ENCODE measurements at places on chromosomes 4 and X. TPM values are rescaled to one million over a fixed set of nuclear protein-coding genes. Genes with fewer than 3 reads are reported as not detected.

DNA sequence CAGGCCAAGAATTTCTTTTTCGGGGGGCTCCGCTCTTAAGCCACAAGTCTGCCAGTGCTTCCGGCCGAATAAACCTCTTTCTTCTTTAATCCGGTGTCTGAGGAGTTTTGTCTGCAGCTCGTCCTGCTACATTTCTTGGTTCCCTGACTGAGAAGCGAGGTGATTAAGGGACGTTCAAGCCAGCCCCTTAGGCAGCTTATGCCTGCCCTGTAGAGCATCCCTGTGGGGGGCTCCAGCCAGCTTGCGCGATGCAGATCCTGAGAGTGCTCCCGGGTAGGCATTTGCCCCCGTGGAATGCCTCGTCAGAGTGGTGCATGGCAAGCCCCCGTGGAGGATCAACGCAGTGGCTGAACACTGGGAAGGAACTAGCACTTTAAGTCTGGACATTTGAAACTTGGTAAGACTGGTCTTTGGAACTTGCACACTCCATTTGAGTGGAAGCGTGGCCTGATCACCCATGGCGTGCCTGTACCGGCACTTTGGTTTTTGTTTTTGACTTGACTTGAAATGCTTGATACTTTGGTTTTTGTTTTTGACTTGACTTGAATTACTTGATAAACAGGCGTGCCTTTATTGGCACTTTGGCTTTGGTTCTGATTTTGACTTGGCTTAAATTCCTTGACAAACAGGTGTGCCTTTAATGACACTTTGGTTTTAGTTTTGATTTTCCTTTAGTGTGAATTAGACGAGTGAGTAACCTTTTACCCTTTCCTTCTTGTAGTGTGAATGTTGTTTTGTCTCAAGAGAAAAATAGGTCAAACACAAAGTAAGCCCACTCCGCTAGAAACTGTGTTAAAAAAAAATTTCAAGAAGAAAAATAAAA lies 6.1 kb downstream of the ACOX3 start:
- DNase-seq = no peak

DNA sequence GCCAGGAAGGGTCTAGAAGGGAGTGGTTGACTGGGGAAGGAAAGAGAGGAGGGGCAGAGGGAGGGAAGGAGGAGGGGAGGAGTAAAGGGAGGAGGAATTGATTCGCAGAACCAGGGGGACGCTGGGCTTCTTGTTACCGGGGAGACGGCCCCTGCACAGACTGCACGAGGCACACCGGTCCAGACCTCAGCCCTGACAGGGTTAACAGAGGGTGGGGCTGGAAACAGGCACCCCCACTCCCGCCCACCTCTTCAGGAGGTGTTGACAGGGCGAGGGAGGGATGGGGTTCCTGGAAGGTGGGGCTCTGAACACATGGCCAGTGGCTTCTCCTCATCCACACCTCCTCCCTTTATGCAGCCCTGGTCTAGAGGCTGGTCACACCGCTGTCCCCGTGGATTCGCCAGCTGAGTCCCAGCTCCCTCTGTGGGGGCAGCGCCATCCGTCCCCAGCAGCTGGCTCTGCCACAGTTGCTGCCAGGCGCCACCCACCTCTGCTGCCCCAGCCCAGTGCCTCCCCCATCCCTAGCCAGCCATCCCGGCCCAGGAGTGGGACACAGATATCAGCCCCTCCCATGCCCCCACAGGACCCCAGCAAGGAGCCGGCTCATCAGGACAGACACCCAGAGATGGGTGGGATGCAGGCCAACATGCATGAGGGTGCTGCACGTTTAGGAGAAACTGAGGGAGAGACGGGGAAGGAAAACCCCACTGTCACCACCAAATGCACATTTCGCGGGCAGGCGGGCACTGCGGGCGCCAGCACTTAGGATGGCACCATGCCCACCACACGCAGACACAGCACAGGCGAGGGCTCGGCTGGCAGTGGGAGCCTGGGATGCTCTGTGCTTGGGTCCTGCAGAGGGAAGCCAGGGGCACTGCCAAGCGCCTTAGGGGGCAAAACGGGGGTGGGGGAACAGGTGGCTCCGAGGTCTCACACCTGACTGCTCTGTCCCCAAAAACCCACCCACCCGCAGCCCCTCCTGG lies 87.6 kb downstream of the ABLIM2 start:
- peak; percentile 33 for DNase-seq

DNA sequence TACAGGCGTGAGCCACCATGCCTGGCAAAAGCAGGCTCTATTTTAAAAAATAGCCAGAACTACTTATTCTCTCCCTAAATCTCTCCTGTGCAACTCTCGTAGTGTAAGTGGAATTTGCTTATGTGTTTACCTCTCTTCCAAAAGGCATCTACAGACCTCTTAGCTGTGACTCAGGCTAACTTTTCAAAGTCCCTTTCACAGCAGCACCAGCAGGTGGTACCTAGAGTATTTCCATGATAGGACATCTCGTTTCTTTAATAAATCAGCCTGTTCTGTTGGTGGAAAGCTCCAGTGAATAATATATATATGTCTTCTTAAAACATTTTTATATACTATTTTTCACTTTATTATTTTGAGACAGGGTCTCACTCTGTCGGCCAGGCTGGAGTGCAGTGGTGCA lies 89.0 kb downstream of the NSUN7 start:
- no peak for DNase-seq

DNA sequence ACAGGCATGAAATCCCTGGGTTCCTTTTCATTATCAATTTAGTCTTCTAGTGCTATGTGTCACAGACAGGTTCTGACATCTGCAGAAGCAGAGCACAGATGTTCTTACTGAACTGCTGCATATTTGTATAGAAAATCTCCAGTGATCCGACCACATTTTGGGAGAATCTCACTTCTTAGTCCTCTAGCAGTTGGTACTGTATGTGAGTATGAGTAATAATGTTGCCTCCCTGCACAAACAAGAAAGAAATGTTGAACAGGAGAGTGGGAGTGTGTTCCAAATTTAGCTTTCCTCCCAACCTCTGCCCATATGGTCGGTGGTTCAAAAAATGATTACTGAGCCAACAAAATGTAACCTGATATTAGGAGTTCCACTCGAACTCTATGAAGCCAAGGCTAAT lies 165.3 kb upstream of the GPC4 start:
- no peak for DNase-seq

GRCh38 chr4:121220698-121221097 lies 56.6 kb upstream of the TNIP3 start:
- no peak for DNase-seq

DNA sequence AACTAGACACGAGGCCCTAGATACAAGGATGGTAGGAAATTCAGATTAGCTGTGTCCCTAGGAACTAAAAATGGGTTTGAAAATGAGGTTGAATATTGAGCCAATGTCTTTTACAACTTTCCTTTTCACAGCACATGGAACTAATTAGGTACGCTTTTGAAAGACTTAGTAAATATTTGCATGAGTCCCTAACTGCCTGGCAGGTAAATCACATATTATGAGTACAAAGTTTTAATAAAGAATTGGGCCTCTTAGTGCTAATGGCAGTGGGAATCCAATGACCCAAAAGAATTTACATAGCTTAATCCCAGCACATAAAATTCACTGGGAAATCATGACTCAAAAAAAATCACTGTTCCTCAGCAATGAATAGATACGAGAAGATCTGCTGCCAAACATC lies 16.8 kb downstream of the MUC7 start:
- DNase-seq = no peak

Gene ESX1
- total RNA-seq = not detected

Gene CLNK
- total RNA-seq = not detected

Gene CTSO
- total RNA-seq = 15.1 TPM

Gene PPA2
- 214 TPM for total RNA-seq

Gene C4orf54
- total RNA-seq = not detected

Gene TCEAL2
- not detected for total RNA-seq

Gene TRAM1L1
- 0.92 TPM for total RNA-seq

Gene ZNF157
- total RNA-seq = 0.25 TPM

Gene RTL5
- total RNA-seq = 2.0 TPM
